ENCODE measurements at places on chromosomes 1 and 21. TPM values are rescaled to one million over a fixed set of nuclear protein-coding genes. Genes with fewer than 3 reads are reported as not detected.

DNA sequence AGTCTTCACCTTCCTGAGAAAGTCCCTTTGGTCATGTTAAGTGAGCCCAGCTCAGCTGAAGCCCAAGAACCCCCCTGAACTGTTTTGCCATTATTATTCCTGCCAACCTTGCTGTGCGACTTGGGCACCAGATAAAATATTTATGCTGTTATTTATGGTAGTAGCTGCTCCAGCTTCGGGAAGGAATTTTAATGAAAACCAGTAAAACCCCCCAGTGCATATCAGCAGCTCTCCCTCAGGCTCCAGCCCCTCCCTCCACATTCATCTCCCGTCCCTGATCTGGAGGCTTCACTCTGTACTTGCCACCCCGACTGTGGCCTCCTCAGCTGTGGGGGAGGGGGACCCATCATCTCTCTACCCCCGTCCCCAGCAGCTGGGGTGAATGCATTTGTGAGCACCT is 12.7 kb downstream of the TTC22 start:
- no peak for DNase-seq

DNA sequence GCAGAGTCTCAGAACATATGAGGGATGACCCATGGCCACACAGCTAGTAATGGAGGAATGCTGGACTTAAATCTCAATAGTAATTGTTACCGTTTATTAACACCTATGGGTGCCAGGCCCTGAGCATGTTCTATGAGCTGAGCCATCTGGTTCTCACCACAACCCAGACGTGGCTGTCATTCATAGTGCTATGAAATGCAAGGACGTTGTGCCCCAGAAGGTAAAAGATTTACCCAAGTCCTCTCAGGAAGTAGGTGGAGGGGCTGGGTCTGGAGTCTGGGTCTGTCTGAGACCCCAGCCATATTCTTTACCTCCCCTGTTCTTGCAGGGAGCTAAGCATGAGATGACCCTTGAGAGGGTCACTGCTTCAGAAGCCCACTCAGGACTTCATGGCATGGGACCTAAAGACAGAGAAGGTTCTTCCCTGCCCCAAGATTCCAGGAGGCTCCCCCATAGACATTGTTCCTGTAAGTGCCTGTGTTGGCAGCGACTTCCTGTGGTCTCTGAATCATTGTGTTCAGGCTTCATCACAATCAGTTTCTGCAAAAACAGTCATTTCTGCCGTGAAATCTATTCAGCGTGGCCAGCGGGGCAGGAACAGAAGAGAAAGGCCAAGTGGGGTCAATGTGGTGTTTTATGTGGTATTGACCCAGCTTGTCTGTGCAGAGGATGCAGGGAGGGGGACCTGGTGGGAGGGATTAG is 475.4 kb downstream of the PTPRU start:
- no peak for DNase-seq

DNA sequence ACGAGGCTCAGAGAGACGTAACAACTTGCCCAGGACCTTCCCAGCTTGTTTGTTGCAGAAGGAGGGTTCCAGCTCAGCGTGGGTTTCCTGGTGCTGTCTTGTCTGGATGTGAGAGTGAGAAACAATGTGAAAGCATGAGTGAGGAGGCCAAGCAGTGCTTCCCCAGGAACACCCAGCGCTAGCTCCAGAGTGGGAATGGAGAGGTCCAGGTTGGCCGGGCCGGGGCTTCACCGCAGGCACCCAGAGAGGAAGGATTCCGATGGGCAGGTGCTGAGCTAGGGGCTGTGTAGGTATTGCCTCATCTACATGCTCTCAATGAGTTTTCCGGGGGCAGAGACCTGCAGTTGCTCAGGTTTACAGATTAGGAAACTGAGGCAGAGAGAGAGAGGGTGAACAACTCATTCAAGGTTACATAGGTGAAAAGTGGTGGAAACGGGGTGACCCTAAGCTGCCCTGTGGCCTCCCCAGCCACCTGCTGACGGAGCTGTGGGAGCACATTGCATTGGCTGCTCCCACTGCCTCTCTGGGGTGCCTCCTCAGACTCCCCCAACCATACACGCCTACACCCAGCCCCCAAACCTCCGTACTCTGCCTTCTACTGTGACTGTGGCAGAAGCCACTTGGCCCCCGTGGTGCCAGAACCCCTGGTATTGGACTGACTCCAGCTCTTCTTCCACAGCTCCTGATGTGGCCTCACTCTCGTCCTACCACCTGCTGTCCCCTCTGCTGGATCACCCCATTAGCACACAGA is 51.2 kb downstream of the B3GALT5 start:
- no peak for DNase-seq

GRCh38 chr1:232587141-232588008 is 42.6 kb downstream of the SIPA1L2 start:
- DNase-seq = no peak

GRCh38 chr1:70874063-70874462 is 173.6 kb downstream of the PTGER3 start:
- no peak for DNase-seq

DNA sequence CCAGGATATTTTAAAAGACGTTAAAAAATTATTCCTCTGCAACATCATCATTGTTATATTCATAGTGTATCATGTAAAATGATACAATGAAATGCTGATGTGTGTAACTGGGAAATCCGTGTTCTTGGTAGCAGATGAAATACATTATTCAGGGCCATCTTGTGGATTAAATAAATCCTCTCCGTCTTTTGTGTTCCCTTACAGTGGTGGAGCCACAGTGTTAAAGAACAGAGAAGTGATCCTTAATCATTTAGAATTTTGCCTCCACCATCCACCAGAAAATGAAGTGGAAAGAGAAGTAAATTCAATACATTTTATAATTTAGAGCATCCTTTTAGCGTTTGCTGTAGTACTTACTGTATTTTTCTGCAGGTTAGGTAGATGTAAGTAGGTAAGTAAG is 1.3 kb downstream of the DYRK3 start:
- DNase-seq = no peak

DNA sequence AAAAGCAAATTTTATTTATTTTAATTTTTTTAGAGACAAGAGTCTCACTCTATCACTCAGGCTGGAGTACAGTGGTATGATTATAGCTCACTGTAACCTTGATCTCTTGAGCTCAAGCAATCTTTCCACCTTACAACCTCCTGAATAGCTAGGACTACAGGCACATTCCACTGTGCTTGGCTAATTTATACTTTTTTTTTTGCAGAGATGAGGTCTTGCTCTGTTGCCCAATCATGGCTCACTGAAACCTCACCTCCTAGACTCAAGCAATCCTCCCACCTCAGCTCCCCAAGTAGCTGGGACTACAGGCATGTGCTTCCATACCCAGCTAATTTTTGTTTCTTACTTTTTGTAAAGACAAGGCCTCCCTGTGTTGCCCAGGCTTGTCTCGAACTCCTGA is 49.5 kb downstream of the DR1 start:
- no peak for DNase-seq

DNA sequence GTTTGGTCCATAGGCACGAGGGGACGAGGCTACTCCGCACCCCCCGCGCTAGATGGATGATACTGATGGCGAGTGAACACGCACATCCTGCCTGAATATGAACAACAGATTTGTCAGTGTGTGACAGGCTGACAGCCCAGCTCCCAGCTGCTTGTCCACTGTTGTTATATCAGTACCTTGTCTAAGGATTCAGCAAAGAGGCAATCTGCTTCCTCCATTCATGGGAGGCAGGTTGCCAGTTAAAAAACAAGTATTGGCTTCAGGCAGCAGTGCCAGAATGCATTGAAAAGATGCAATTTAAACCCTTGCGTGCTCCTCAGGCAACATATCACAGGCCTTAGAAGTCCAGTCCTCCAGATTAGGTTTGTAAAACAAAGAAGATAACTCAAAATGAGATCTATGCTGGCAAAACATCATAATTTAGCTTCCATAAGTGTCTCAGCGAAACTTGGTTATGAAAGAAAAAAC is 223.3 kb downstream of the GPATCH2 start:
- DNase-seq = no peak

DNA sequence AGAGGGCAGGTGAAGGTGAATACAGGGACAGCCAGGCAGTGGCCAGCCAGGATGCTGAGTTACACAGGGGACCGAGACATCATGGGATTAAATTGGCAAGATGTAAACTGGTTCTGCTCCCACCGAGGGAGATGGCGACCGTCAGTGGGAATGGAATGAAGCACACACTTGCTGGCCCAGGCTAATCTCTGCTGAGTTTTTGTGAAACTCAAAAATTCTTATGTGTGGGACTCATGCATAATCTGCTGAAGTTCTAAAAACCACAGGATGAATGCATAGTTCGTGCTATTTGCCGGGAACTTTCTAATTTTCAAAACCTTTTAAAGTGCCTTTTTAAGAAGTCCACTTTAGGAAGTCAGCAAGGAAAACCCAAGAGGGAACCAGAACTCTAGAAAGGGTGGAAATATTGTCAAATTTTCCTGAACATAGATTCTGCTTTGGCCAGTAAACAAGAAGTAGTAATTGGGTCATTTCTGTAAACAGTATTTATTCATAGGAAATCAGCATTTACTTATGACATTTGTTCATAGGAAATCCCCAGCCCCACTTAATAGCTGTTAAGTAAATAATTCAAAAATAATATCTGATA is 85.4 kb upstream of the ROR1 start:
- no peak for DNase-seq

GRCh38 chr1:156155756-156156510 is 2.5 kb downstream of the SEMA4A start:
- no peak for DNase-seq

The METTL18 gene
- 6.6 TPM for polyA plus RNA-seq

- DNase-seq = no peak
Measured at GRCh38 chr1:226711976-226712741, 26.9 kb downstream of the ITPKB start.

DNA sequence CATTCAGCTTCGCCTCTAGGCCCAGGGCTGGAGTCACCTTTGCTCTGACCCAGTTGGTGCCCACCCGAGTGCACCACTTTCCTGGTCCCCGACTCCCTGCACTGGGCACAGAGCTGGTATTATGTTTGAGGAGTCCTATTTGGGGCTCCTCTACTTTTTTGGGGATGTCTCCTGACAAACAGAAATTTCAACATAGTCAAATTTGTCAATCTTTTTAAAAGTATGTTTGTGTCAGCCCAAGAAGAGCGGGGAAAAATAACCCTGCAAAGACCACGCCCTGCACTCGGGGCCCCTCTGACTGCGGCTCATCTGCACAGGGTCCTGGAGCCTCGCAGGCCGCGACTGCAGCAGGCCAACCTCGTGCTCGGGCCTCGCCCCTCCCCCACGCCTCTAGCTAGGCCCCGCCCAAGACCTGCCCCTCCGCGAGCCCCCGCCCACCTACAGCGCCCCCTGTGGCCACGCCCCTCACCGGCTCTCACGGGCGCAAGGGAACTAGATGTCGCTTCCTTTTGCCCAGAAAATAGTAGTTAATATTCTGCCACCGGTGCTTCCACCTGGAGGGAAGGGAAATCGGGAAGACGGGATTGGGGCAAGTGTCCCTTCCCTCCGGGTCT is 11.4 kb downstream of the FAM229A start:
- no peak for DNase-seq

DNA sequence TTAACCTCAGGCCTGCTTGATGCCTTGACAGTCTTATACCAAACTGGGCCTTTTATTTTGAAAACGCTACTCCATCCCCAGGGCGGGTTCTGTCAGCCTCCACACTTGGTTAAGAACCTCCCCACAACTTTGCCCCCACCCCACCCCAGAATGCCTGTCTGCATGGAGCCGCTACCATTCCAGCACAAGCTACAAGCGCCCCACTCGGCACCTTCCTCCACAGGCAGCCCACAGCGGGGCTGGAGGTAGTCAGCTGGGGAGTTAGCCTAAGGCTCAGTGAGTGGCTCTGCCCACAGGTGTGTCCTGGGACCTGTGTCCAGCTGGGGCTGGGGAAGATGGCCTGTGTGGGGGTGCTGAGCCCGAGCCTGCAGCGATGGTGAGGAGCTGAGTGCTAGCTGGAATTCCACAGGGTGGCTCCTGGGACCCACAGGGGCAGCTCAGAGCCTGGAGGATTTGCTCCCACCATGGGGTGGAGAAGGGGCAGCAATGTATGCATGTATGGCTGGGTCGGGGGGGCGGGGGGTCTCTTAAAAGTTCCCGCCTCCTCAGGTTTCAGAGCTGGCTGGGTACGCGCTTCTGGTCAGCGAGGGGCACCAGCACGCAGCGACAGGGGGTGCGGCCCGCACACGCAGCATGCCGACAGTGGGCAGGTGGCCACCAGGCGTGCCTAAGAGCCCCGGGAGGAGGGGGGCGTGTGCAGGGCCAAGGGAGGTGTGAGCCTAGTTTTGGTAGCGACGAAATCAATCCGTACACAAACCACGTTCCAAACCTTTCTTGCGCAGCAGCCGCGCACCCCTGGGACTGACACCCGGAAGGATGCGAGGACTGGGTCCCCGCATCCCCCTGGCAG is 917 bp downstream of the ETNK2 start:
- no peak for DNase-seq

DNA sequence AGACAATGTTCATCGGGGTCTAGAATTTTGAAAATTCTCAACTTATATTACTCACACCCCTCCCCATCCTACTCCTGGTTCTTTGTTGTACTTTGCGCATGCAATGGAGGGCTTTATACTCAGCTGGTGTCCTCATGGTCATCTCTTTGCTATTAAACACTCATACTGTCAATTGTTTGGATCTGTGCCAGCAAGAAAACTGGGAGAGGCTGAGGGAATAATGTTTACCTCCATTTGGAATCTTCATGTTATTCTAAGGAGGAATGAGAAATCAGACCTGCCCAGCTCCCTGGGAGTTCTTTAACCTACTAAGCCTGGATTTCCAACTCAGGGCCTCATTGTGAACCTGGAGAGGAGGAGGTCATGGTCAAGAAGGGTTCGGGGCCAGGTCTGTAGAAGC is 143.9 kb upstream of the DNAH14 start:
- no peak for DNase-seq

The DAB1 gene
- 0.16 TPM for polyA plus RNA-seq

The PANK4 gene
- polyA plus RNA-seq = 35.6 TPM

The SYT6 gene
- polyA plus RNA-seq = not detected

DNA sequence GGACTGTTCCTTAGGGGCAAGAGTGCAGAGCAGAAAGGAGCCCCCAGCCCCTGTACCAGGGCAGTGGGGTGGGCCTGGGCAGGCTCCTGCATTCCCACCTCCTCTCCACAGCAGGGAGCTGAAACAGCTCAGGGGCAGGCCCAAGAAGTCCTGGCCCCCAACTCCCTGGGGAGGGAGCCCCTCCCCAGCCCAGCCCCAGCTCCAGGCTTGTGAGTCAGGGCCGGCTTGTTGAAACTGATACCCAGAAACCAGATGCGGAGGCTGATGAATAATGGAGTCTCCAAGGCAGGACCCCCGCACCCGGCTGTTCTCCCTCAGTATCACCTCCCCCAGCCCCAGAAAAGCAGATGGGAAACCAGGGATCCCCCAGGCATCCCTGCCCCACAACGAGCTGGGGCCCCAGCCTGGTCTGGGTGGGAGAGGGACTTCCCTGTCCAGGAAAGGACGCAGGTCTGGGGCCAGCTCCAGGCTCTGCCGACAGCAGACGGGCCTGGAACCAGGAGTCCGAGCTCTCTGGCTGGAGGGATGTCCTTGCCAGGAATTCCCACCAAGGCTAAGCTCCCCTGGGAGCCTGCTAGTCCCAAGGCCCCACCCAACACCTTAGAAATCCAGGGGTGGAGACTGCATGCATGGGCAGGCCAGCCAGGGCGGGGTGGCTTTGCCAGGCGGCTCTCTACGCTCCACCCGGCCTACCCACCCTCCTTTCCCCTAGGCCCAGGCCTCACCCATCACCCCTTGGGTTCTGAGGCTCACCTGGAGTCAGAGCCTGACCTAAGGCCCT is 2.7 kb downstream of the PLEKHG5 start:
- no peak for DNase-seq

The CELA3B gene
- polyA plus RNA-seq = not detected
